Esophagus mucosa (tissue), 1 donor: ENCODE measurements at places on chromosomes 4 and X.

DNA sequence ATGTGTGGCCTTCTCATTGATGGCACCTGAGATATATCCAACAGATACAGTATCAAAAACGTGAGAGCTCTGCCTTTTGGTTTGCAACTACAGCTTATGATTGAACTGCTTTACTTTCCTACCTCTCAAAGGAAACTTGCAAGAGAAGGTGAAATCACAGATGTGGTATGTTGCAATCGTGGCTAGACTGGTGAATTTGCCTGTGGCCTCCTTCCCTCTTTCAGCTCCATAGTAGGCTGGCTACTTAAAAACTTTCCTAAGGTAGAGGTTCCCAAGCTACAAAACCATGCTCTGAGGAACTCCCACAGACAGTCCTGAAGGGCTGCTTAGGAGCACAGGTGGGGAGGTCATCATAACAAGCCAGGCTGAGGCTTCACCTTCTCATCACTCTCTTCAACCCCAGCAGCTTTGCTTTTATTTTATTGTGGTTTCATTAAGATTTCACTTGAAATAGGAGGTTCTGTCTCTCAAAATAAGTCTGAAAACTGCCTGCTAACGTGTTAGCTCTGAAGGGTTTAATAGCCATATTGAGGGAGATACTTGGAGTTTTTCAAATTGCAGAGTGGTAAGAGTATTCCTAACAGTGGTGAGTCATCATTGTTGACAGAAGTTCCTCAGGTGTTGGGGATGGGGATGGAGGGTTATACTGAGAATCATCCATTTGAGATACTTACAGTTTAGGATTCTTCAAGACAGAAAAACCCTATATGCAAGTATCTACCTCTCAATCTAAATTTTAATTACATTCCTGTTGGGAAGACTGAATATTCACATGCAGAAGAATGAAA is 93.5 kb upstream of the UCP1 start:
- ATAC-seq, result no peak

- no peak for ATAC-seq
Measured at GRCh38 chr4:127131527-127131926, 501.2 kb upstream of the INTU start.

DNA sequence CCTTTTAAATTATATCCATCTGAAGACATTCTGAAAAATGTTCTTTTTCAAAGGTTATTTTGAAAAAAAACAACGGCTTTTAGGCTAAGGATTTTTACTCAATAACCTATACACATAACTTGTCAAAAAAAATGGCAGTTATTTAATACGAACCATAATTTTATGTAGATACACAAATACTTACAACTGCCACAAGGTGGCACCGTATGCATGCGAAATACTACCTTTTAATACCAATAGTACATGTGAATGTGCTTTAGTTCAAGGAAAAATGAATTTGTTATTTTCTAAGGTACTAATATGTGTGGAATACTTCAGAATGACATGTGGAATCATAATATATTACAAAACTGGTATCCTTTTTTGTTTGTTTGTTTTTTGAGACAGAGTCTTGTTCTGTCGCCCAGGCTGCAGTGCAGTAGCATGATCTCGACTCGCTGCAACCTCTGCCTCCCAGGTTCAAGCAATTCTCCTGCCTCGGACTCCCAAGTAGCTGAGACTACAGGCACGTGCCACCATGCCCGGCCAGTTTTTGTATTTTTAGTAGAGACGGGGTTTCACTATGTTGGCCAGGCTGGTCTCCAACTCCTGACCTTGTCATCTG is 4.6 kb upstream of the MAD2L1 start:
- ATAC-seq, result no peak

DNA sequence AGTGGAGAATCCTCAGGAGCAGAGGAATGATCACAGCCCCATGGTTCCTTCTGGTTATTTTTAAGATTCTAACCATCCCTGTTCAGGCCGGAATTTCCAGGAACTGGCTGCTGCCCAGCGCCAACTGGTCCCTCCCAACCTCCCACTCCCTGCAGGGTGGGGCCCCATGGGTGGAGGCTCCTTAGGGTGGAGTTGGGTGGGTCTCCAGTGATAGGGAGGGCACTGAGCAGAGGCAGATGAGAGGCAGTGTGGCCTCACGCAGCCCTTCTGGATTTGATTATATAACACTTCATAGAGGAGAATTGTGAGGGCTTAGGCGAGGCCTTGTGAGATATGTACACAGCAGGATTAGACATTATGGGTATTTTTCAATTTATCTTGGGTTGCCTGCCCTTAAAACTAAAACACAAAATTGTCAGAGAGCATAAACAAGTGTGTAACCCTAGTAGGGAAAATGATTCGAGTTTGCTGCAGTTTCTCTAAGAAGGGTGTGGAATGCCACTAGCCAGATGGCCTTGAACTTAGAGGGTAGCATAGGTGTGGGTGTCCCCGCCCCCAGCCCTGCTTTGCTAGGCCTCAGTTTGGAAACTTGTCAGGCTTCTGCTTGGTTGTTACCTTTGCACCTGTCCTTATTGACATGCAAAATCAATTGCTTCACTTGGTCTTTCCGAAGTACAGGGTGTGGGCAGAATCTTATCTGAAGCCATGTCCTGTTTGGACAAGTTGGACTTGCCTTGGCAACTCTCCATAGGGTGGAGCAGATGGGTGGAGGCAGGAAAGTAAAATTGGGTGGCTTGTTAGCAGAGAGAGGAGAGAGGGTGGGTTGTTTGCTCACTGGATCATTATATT is 9.4 kb downstream of the KLF3 start:
- peak; percentile 84 for ATAC-seq

- no peak for ATAC-seq
Measured at GRCh38 chr4:139639654-139640053, 26.0 kb upstream of the MGST2 start.

- ATAC-seq, result no peak
Measured at GRCh38 chr4:25797136-25797535, 65.7 kb downstream of the SEL1L3 start.

DNA sequence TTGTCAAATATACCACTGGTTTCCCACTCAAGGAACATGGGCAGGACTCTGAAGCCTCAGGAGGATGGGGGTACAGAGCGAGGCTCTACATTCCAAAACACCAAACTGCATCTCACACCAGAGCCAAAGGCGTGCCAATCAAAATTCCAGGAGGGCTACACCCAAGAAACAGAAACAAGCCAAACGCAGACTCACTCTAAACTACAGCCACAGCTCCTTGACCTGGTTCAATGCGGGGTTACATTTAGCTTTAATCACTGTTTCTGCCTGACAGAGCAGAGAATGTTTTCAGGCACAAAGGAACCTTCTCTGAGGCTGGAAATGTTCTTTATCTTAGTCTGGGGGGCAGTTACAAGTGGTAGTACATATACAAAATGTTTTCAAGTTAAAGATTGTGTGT is 2121.5 kb upstream of the AGA start:
- ATAC-seq, result no peak

GRCh38 chr4:55927803-55928437 is 20.8 kb upstream of the CEP135 start:
- no peak for ATAC-seq

GRCh38 chr4:48792348-48793006 is 12.4 kb upstream of the FRYL start:
- no peak for ATAC-seq

DNA sequence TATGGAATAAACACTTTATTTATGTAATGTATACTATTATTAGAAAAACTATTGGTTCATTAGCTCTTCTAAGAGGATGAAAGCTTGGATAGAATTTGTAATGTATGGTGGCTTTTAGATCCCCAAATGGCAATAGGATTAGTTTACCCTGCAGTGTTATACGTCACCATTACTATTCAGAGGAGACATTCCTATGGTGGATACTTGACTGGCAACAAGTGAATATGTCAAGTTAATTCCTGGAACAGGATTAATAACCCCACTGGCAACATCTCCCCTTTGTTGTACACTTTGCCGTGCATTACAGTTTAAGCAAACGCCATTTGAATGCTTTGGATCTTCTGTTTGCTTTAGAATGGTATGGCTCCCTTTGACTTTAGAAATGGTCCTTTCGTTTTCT is 420.3 kb downstream of the FAM47B start:
- no peak for ATAC-seq

- ATAC-seq, result no peak
Measured at GRCh38 chrX:114619874-114620273, 36.0 kb downstream of the HTR2C start.

GRCh38 chr4:71006203-71006907 is 12.9 kb downstream of the DCK start:
- no peak for ATAC-seq

DNA sequence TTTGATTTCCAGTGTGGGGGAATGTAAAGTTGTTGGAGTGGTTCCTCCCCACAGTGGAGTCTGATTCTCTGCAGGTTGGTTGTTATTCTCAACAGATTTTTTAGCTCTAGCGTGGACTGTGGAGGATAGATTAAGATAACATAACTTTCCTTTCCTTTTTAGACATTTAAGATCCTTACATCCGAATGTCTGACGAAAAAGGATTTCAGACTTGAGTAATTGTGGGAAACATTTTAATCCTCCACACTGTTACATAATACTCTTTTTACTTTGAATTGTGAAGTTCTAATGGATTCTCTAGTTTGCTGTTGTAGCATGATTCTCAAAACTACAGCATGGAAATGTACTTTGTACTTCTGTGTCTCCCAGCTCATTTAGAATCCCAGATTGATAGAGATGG is 107.8 kb downstream of the ARHGAP10 start:
- no peak for ATAC-seq

- no peak for ATAC-seq
Measured at GRCh38 chr4:900721-901120, 31.4 kb downstream of the GAK start.

GRCh38 chr4:186932631-186933187 is 209.1 kb upstream of the FAT1 start:
- no peak for ATAC-seq

DNA sequence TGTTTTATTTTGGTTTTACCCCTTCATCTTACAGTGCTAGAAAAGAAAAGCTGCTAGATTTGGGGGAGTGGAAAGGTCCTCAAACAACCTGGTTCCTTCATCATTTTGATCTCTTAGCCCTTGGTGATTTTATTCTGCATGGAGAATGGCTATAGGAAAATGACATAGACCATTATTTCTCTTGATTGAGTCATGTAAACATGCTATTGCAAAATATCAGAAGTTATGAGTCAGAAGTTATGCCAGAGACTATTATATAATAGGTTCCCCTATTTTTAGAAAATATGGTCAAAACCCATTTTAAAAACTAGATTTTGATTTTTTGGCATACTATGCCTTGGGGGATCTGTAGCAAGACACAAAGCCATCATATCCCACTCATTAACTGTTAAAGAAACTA is 83.7 kb upstream of the FAM9C start:
- ATAC-seq, result no peak

DNA sequence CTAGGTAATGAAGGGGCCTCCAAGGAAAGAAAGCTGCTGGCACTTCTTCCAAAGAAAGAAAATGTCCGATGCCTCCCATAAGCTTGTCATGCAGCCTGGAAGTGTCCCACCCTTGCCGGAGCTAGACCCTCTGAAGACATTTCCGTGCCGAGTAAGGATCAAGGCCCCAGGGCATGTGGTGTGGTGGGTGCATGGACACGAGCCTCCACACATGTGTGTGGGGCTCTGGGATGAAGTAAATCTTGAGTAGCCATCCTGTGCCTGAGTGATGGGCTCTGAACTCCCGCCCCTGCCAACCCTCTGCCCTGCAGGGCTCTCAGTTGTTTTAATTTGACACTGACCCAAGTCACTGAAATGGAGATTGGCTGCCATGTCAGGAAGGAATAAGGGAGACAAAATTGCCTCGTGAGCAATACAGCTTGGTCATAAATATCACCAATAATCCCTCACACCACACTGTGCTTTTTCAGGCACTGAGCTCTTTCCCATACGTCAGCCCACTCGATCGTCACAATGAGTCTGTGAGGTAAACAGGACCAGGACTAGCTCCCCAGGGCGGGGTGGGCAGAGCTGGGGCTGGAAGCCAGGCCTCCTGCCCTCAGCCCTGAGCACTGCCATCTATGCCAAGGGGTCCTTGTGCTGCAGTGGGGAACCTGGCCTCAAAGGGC is 24.6 kb downstream of the CNGA2 start:
- no peak for ATAC-seq

- ATAC-seq, result no peak
Measured at GRCh38 chrX:48196745-48197201, at the start of gene SSX5. Gene SSX5 (minus strand): TSS chrX:48196795. CDS start chrX:48195358, 1,437 bp downstream.

DNA sequence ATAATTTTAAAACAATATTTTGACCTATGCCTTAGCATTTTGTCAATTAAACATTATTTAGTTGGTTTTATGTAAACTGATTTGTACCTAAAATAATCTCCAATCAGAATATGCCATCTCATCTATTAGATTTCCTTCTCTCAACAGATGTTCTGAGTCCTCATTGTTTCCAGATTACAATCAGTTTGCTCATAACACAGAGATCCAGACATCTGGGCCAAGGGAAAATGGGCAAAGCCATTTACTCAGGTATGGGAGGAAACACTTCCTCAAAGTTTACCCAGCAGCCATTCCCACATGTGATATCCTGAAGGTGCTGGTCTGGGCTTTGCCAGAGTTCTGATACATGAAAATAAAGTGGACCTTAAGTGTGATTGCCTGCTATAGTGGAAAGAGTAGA is 217.9 kb upstream of the GPC4 start:
- no peak for ATAC-seq

DNA sequence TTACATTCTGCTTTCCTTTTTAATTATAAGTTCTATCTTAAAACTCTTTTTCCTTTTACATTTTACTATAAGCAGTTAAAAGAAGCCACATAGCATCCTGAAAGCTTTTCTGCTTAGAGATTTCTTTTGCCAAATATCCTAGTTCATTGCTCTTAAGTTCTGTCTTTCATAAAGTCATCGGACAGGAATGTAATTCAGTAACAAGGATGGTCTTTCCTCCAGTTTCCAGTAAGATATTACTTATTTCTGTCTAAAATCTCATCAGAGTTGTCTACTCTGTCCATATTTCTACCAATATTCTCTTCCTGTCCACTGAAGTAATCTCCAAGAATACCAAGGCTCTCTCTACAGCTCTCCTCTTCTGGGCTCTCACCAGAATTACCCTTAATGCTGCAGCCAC is 37.5 kb upstream of the ADH1C start:
- ATAC-seq, result no peak

DNA sequence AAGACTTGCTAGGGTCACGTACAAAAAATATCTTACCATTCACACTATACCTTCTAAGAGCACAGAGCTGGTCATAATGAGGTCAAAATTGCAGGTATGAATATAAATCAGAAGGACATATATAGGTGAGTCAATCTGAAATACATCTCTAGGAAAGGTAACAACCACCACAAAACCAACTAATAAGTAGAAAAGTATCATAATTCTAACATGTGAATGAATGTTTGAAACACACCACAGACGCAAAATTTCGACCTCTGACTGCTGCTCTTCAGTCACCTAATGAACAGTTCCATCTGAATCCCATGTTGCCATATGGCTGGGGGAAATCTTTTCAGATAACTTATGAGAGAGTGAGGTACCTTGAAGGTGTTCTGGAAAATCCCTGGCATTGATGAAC is 22.1 kb downstream of the STAP1 start:
- no peak for ATAC-seq

GRCh38 chr4:115562506-115562905 is 449.1 kb upstream of the NDST4 start:
- no peak for ATAC-seq

- peak; percentile 65 for ATAC-seq
Measured at GRCh38 chr4:103424853-103425252, 226.7 kb upstream of the CENPE start.
